ENCODE measurements at places on chromosomes 4 and X.

DNA sequence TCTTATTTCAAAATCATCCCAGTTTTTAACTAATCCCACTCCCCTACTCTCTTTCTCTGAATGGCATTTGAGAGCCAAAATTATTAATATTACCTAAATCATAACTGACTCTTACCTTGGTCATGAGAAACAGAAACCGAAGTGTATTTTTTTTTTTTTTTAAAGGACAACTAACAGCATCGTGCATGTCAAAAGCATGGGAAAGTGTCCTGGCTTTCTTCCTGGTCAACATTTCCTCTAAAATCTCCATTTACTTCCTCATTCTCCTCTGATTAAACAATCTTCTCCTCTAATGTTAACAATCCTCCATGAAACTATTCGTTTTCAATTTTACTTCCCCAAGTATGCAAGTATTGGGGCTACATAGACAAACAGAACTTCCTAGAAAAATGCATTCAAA, 2.1 kb upstream of the STS start:
- no peak for DNase-seq

DNA sequence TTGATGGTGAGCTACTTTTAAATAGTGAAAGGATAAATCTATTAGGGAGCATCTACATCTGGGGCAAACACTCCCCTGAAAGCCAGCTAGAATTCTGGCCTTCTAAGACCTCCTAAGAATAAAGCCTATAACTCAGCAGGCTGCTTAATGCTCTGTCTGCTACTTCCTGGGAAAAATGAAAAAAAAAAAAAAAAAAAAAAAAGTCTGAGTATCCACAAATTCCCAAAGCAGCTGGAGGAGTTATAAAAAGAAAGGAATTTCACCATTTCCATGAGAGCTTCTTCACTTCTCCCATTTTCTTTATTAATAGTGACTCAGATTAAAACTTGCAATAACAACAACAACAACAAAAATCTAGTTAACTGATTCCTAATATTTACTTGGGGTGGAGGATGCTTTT, 511.2 kb downstream of the INPP4B start:
- no peak for DNase-seq

- DNase-seq, result peak; percentile 33
These were observed 109.6 kb downstream of the MAML3 start for GRCh38 chr4:140044337-140044902.

- no peak for DNase-seq
These were observed 40.6 kb downstream of the DOCK11 start for GRCh38 chrX:118536204-118536603.

DNA sequence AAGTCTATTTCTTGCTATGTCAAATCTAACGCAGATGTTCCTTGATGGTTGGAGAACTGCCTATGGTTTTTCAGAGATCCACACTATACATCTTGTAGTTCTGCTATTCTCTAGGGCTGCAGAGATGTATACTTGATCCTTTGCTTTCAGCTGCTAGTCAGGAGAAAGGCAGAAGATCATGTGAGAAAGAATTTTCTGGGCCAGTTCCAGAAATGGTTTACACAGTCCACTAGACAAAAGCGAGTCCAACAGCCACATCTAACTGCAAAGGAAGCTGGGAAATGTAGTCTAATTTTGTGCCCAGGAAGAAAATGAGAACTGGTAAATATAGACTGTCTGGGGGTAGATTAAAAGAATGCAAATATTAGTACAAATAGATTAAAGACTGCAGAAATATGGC, 394.3 kb upstream of the SLIT2 start:
- peak; percentile 45 for DNase-seq

GRCh38 chrX:9279234-9279544, 185.7 kb upstream of the TBL1X start:
- no peak for DNase-seq

GRCh38 chr4:83012200-83012686, 1.6 kb upstream of the LIN54 start:
- DNase-seq, result peak; percentile 80

GRCh38 chr4:34422472-34423175, 1821.7 kb downstream of the ARAP2 start:
- DNase-seq, result peak; percentile 82

DNA sequence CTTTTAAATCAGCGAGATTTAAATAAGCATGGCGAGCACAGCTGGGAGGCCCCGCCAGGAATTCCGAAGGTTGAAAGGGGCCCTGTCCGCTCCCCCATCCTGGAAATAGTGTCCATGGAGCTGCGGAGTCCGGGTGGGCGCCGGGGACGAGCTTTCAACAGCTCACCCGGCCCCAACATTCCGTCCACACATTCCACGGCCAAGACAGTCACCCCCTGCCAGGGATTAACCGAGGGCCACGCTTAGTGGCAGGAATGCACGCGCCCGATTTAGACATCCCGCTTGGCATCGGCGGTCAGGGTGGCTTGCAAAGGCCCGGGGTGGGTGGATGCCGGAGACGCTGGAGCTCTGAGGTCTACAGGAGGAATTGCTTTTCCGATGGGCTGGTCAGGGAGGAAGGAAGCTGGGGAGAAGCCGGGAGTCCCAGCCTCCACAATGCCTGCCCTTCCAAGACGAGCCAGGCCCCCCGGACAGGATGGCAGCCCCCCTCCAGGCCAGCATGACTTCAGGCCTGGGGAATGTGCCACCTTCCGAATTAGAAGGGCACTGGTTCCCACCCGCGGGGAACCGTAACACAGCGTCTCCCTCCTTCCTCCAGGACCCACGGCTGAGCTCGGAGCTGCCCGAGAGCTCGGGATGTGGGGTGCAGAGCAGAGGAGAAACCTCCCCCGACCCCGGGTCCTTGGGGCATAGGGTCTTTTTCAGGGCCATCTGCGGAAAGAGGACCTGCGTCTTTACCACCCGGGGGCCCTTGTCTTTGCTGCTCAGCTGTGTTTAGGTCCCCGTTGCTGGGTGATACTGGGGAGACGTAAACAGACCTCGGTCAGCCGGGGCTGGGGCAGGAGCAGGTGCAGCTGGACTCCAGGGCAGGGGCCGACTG, 26.9 kb upstream of the PPP2R3B start:
- peak; percentile 75 for DNase-seq

DNA sequence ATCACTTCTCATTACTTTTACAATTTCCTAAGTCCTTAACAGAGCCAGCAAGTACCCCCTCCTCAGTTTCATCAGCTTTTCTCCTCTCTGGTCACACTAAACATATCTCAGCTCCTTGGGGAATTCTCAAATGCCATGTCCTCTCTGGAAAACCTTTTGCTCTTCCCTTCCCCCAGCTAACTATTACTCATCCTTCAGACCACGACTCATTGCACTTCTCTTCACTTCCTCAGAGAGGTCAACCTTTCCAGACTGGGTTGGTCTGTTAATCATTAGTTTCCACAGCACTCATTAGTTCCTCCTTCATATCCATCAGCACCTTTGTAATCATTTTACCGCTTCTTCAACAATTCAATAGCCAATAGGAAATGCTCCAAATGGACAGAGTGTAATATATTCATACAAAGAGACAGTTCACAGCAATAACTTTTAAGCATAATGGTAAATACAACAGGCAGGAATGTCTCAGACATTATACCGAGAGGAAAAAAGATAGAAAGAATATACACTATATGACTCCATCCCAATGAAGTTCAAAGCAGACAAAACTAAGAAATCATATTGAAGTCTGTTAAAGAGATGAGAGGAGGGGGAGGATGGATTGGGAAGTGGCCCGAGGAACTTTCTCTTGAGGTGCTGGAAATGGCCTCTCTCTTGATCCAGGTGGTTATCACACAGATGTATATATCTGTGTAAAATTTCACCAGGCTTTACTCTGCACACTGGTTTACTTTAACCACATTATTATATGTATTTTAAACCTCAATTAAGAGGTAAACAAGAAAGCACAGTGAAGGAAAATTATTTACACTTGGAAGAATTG, 39.6 kb downstream of the DDX60L start:
- no peak for DNase-seq

- DNase-seq, result no peak
These were observed 219.1 kb downstream of the NR3C2 start for GRCh38 chr4:148222991-148223660.

DNA sequence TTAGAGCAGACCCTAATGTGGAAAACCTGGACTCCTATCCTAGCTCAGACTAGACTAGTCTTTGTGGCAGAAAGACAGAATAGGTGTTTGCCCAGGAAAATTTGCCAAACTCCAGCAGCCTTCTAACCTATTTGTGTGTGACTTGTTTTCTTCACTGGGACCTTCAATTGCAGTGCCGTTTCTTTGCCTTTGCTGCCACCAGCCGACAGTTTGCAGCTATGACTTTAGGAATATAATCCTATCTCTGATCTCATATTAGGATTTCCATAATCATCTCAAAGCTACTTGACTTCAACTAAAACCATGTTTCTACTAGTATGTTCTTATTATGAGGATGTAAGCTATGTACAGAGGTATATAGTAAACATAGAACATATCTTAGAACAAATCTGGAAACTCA, 60.2 kb upstream of the PGAM4 start:
- peak; percentile 16 for DNase-seq

- peak; percentile 87 for DNase-seq
These were observed 5.7 kb upstream of the ZBTB33 start for GRCh38 chrX:120244735-120245498.

- DNase-seq, result peak; percentile 81
These were observed 52.5 kb downstream of the LINC00632 start for GRCh38 chrX:140762061-140762460.

GRCh38 chr4:137454767-137455166, 77.5 kb downstream of the PCDH18 start:
- no peak for DNase-seq

DNA sequence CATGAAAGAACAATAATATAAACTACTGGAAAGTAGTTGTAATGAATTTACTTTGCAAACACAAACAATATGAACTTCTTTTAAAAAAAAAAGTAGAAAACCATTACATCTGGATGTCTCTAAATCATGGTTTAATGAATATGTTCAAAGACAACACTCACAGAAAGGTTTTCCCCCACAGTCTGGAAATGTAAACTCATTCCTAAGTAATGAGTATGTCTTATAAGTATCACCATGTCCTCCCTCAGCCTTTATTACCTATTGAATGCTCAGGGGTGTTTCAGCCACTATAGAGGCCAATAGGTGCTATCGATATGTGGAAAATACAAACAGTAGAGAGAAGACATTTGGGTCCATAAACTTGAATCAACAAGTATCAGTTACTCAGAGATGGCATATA, 186.7 kb downstream of the PALLD start:
- DNase-seq, result no peak

DNA sequence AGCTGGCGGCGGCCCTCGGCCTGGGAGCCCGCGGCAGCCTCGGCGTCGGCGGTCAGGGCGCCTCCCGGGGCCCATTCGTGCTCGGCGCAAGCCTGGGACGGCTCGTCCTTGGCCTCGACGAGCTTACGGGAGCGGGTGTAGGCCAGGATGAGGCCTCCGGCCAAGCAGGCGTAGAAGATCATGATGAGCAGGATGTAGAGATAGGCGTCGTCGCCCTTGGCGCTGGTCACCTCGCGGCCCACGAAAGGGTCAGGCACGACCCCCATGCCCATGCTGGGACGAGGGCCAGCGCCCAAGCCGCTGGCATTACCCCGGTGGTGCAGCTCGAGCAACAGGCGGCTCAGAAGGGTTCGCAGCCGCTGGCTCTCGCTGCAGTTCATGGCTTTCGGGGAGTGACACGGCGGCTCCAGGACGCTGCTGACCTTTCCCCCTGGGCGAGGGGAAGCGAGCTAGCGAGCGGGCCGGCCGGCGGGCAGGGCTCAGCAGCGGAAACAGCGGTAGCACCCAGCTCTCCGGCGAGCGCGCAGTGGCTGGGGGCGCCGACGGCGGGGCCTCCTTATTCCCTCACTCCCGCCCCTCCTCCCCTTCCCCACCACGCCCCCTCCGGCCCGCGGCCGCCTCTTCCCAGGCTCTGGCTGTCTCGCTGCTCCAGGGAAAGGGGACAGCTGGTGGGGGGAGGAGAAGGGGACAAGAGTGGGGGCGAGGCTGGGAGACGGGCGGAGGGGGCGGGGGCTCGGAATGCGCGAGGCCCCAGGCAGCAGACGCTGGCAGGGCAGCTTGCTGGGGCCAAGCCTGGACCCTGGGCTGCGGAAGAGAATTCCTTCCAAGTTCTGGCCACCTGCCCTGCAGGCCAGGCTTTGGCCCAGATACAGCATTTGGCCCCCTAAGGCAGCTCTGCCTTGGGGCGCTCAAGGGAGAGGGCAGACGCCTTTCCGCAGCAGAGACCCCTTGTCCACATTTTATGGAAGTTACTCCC, at the start of gene KCNE5:
TSS of gene KCNE5 (minus strand) at position 532 of the 976 bp plus-strand sequence. CDS start at position 380, 152 bp downstream.
- DNase-seq, result peak; percentile 77

DNA sequence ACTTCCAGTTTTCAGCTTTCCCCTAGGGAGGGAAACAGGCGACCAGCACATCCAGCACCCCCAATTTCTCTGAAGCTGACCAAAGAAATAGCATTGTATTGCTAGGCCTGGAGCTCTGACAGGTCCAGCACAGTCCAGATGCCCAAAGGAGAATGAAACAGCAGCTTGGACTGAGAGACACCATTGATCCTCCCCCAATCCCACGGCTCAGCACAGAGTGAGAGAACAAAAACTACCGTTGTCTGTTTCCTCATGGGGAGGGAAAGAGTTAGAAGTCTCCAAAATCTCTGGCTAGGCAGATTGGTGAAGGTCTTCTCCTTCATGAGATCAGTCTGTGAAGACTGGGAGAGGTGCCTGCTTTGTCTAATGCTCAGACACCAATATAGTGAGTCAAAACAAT, 8.6 kb downstream of the TCEAL7 start:
- no peak for DNase-seq

DNA sequence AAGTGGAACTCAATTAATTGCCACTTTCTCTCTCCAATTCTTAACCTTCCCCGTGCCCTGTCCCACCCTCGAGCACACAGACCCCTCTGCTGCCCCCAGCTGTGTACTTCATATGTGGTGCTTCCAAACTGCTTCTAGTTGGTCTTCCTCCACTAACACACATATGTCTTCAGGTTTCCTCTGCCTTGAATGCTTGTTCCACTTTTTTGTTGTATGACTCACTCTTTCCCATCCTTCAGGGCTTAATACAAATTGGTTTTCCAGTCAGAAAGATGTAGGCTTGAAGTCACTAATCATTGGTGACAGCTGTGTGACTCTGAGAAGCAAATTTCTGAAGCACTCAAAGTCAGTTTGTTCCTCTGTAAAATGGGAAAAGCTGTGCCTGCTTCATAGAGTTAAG, 30.6 kb downstream of the TRIM2 start:
- no peak for DNase-seq

- peak; percentile 1 for DNase-seq
These were observed 70.9 kb upstream of the UGT2B7 start for GRCh38 chr4:69025191-69025998.
